ENCODE measurements at places on chromosomes 16 and 17.

DNA sequence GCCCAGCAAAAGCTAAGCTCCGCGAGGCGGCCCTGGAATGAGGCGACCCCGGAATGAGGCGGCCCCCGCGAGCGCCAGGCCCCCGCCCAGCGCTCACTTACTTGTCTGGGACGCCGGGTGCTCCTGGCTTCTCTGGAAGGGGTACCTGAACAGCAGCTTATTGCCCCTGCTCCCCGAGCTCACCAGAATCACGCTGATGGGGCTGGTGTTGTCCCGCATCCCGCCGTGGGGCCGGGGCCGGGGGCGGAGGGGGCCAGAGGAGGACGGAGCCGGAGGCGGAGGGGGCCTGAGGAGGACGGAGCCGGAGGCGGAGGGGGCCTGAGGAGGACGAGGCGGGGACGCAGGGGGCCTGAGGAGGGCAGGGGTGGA, 440 bp downstream of the NPRL3 start:
- no peak for DNase-seq

GRCh38 chr16:62060089-62060488, 23.9 kb upstream of the CDH8 start:
- DNase-seq, result no peak

- DNase-seq, result no peak
Measured at GRCh38 chr17:17994271-17995069, 21.8 kb downstream of the DRC3 start.

DNA sequence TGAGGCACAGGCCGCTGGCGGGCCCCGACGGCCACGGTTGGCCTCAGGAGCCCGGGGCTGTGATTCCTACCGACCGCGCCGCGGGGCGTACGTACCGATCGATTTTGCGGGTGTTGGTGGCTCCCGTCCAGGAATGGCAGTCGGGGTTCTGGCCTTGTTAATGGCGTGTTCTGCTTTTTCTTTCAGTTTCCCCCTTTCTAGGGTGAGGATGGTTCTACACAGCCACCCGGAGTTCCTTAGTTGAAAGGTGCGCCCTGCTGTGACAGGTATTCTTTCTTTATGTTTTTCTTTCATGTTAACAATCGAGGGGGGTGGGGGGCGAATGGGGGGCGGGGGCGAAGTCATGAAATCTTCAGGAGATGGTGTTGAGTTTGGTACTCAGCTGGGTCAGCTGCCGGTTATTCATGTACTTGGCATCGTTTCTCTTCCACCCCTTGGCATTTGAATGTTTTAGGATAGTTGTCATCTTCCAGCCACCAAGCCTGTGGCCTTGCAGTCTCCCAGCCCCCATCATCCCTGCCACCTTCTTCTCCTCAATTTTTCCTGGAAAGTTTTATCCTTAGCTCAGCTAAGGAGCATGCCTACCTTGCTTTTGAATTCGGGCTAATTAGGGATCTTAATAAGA, 802 bp downstream of the CYLD start:
- DNase-seq, result no peak

GRCh38 chr16:4911970-4912386, 25.0 kb downstream of the PPL start:
- no peak for DNase-seq

GRCh38 chr16:76816475-76816874, 374.5 kb upstream of the MON1B start:
- DNase-seq, result no peak

Measured in left kidney (tissue), 8 donors.